Epithelial cell of proximal tubule (primary cell): ENCODE measurements at places on chromosomes 2 and 18. TPM values are rescaled to one million over a fixed set of nuclear protein-coding genes. Genes with fewer than 3 reads are reported as not detected.

The PKDCC gene
- total RNA-seq = 20.5 and 51.1 TPM in 2 replicates

The ALPP gene
- total RNA-seq = not detected in 2 replicates

The ICOS gene
- not detected in 2 replicates for total RNA-seq

The AMER3 gene
- not detected in 2 replicates for total RNA-seq

The DYSF gene
- 6.3 and 8.2 TPM in 2 replicates for total RNA-seq

The CENPA gene
- total RNA-seq = 24.4 and 33.7 TPM in 2 replicates
